NCI-H2171 (cell line): ENCODE measurements at places on chromosomes 3 and 15.

GRCh38 chr15:100592898-100593297, 9.1 kb downstream of the LINS1 start:
- no peak for DNase-seq

DNA sequence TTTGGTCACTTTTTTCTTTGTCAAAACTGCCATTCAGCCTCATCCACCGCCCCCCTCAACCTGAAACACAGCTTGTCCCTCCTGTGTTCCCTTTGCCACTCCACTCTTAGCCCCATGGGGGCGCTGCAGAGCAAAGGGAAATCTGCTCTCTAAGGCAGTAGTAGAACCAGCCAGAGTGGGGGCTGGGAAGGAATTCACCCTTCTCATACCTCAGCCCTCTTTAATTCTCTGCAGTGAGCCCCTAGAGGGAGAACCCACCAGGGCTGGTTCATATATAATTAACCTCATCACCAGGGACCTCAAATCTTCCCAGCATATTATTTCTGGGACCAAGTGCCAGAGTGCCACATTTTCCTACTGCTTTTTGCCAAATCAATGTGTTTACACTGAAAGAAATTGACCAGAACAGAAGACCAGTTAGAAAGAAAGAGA, 2.8 kb upstream of the BCL6 start:
- peak; percentile 26 for DNase-seq

DNA sequence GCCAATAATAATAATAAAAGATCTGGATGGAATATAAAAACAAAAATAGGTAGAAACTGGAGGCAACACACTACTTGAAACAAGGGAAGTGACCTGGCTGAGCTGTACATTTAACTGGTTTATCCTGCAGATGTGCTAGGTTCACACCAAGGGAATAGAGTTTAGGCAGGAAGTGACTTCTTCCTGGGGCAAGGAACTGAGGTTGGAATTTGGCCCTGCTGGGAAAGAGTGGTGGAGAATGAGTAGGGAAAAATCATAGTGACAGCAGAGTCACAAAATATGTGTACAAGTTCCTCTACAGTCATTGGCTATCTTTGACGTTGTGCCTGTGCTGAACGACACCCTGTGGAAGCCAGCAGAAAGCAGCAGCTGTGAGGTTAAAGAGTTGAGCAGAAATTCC, 44.1 kb downstream of the ARHGAP11B start:
- DNase-seq: no peak

- DNase-seq: no peak
These were observed 94.5 kb upstream of the MYZAP start for GRCh38 chr15:57496946-57497869.

DNA sequence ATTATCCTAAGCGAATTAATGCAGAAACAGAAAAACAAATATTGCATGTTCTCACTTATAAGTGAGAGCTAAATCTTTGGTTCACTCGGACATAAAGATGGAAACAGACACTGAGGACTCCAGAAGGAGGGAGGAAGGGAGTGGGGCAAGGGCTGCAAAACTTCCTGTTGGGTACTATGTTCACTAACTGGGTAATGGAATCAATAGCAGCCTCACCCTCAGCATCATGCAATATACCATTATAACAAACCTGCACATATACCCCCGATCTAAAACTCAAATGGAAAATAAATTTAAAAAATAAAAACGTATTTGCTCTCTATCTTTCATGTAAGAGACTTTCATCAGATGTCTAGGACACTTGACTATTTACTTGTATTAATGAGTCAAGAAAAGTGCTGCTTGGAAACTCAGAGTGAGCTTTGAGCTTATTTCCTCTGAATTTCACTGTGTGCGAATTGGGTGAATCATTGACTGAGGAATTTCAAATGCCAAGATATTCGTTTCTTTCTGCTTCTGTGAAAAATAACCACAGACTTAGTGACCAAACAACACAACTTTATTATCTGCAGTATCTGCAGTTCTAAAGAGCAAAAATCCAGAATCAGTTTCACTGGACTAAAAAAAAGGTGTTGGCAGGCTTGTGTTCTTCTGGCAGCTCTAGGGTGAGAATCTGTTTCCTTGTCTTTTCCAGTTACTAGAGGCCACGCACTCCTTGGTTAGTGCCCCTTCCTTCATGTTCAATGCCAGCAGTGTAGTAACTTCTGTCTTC, 18.4 kb downstream of the TM4SF18 start:
- no peak for DNase-seq

DNA sequence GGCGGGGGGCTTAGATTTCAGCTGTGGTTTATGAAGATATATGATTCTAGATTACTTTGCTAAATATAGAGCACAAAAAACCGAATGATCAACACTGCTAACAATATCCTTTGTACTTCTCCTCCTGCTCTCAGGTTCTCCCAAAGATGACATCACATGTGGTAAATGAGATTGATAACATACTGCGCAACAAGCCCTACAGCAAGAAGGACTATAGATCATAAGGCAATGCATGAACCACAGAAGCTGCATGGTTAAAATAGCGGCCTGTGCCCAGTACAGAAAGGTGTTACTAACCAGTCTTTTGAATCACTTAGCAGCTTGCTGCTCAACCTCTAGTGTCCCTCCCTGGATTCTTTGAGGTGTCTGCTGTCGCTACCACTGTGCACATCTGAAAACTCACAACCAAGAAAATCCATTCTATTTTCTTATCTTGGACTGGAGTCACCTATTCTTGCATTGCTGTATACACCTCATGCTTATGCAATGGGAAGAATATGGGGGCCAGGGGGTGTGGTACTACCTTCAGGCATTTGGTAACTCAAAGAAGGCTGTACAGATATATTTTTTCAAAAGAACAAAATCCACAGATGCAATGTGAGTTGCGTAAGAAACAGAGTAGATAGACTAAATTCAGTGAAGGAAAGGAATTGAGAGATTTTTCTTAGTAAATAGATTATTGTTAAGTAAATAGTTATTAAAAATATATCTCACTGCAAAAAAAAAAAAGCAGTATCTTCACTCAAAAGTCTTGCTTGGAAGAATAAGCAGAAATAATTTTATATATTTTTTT, 18.2 kb downstream of the SSR3 start:
- DNase-seq: no peak
